Stimulated activated CD8-positive, alpha-beta memory T cell treated with anti-CD3 and anti-CD28 coated beads, Interleukin-2, amount 100 ng/mL, for 48 hours (primary cell): ENCODE measurements at places on chromosomes 6 and 20.

- no peak for DNase-seq
Measured at GRCh38 chr6:53543359-53544216, 1.3 kb downstream of the GCLC start.

GRCh38 chr6:134373282-134373922 lies 55.5 kb upstream of the SGK1 start:
- no peak for DNase-seq

DNA sequence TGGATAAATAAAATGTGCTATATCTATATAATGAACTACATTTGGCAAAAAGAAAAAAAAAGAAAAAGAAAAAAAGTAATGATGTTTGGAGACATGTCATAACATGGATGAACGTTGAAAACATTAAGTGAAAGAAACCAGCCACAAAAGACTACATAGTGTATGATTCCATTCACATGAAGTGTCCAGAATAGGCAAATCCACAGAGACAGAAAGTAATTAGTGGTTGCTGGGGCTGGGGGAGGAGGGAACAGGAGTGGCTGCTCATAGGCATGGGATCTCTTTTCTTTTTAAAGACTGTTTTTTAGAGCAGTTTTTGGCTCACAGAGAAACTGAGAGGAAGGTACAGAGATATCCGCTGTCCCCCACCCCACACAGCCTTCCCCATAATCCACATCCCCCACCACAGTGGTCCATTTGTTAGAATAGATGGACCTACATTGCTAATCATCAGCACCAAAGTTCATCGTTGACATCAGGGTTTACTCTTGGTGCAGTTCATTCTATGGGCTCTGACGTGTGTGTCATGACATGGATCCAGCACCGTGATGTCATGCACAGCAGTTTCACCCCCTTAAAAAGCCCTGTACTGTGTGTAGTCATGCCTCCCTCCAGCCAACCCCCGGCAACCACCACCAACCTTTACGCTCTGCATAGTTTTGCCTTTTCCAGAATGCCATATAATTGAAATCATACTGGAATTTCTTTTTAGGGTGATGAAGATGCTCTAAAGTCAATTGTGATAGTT lies 240.9 kb upstream of the RREB1 start:
- no peak for DNase-seq

DNA sequence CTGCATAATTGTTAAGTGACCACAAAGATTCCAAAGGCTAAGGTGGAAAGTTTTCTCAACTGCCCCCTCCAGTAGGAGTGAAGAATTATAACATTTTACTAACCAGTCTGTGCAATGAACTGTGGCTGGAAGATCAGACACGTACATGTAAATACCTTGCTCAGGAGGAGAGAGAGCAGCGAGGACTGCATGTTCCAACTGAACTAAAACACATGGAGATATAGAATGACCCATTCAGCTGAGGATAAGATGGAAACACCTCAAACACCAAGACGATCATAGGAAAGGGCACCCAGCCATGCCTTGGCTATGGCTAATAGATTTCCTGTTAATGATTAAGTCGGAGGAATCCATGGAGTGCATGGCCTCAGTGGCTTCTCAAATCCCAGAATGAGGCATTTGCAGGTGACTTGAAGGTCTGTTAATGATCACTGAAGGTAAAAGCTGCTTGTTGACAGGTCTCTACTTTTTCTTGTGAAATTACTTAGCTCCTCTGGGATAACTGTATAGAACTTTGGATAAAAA lies 875.6 kb downstream of the TFAP2A start:
- no peak for DNase-seq

- DNase-seq, result no peak
Measured at GRCh38 chr6:143772116-143773086, 70.7 kb upstream of the LTV1 start.

DNA sequence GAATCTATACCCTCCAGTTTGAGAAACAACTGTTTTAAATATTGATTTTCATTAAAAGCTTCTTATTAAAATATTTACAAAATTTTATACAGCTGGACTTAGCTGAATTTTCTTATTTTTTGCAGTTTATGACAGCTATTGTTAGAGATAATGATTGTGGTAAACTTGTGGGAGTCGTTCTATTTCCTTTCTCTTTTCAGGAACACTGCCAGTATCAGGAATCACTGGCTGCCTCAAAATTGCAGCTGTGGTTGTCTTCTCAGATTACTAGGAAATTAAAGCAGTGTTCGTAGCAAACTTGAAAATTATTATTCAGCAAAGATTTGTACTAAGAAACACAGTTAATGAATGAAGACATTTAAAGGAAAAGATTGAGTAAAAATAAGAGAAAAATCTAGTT lies 311.0 kb downstream of the CENPW start:
- no peak for DNase-seq

DNA sequence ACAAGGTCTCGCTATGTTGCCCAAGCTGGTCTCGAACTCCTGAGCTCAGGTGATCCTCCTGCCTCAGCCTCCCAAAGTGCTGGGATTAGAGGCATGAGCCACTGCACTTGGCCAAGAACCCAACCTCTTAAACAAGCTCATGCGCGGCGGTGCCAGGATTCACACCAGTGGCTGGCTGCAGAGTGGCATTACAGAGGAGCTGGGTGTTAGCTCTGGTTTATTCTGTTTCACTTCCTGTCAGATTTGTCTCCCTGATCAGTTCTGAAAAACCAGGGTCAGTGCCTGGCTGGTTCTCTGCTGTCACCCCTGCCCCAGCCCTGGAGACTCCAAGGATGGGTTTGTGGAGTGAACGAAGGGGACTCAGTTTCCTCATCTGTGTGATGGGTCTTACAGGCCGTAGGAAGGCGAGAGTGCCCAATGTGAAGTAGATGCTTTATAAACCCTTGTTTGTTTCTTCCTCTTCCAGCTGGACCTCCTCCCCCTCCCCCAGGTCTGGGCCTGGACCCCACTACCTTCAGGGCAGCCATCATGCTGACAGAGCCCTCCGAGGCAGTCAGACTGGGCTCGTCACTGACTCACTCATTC lies 63.4 kb downstream of the UBE2V1 start:
- no peak for DNase-seq

DNA sequence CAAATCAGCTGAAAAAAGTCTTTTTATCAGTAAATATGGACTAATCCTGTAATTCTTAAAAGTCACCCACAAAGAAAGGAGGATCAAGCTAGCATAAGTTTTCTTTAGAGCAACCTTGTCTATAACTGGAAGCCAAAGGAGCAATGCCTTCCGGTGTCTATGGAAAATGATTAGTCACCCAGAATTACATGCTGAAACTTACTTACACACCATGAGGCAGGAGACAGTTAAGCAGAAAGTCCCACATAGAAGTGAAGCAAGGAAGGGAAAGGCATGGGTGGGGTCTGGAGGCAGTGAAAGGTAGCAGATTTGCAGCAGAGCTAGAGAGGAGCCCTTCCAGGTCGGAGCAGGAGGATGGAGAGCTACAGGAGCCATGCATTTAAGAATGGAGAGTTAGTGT lies 153.7 kb upstream of the RIPOR2 start:
- DNase-seq, result no peak

- no peak for DNase-seq
Measured at GRCh38 chr6:138570725-138571029, 71.4 kb upstream of the NHSL1 start.

GRCh38 chr20:50510706-50511542 lies 741 bp downstream of the PTPN1 start:
- no peak for DNase-seq

- DNase-seq, result no peak
Measured at GRCh38 chr20:49948809-49949507, 12.8 kb downstream of the RNF114 start.

DNA sequence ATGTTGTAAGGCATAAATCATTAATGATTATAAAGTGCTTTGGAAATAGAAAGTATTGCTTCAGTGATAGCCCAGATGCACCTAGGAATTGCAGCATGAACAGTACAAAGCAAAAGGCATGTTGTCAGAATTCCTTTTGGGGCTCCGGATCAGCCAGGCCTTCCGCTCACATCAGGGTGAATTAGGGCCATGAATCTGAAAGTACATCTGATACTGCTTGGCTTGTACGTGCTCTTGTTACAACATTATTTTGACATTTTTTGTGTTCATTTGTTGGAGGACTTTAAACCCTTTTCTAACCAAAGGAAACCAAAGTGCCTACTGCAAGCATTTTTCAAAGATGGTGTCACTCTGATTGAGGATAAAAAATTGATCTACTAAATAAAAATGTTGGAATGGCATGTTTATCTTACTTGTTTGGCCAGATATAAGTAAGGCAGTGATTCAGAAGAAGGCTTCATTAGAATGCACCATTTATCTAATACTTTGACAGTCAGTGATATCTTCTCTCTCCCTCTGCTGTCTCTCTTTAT lies 1005.6 kb upstream of the FLRT3 start:
- no peak for DNase-seq

GRCh38 chr6:112441607-112442006 lies 94.5 kb downstream of the RFPL4B start:
- DNase-seq, result no peak
